ENCODE measurements at places on chromosomes 5 and 9.

DNA sequence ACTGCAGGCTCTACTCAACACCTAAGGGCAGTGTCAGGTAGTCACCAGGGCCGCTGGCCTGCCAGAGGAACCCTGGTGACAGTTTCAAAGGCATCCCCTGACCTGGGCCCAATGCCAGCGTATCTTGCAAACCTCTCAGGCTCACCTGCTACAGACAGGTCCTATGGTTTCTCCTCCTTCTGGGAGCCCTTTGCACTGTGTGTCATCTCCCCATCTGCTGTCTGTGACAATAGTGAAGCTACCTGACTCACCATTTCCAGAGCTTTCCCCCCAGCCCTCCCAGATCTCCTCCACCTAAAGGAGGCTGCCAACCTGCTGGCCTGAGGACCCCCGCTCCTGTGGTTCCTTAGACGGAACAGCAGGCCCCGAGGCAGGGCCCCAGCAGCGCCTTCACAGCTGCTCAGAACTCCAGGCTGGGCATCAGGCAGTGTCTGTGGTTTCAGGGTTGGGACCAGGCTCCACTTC, 203.1 kb downstream of the FSTL4 start:
- DNase-seq, result no peak

DNA sequence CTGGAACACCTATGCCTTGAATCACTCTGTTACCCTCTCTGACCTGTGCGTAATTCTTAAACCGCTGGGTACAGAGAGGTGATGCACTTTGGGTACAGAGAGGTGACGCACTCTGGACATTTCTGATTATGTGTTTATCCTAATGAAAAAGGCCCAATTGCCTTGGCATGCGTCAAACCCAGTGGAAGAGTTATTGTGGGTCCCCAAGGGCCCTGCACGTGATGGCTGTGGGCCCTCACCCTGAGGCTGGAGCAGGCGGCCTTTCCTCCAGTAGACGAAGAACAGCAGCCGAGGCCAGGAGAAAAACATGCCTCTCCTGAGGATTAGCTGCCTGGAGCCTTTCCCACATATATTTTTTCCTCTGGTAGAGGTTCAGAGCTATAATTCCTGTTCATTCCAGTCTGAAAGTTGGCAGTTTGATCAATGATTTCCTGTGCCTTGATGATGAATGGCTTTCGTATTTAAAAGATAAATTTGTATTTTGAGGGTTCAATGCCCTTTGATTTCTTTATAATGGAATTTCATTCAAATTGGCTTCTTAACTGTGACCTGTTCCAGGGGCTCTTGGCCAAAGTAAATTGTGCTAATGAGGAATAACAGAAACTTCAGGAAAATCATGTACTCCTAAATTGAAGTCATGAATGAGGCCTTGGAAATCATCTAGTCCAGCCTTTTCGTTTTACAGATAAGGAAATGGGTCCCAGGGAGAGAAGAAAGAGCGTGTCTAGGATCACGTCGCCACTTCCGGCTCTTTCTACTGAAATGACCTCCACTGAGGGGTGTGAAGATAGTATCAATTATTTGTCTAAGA, 22.8 kb downstream of the ACER2 start:
- no peak for DNase-seq

GRCh38 chr9:19965336-19965735, 176.5 kb upstream of the SLC24A2 start:
- no peak for DNase-seq

DNA sequence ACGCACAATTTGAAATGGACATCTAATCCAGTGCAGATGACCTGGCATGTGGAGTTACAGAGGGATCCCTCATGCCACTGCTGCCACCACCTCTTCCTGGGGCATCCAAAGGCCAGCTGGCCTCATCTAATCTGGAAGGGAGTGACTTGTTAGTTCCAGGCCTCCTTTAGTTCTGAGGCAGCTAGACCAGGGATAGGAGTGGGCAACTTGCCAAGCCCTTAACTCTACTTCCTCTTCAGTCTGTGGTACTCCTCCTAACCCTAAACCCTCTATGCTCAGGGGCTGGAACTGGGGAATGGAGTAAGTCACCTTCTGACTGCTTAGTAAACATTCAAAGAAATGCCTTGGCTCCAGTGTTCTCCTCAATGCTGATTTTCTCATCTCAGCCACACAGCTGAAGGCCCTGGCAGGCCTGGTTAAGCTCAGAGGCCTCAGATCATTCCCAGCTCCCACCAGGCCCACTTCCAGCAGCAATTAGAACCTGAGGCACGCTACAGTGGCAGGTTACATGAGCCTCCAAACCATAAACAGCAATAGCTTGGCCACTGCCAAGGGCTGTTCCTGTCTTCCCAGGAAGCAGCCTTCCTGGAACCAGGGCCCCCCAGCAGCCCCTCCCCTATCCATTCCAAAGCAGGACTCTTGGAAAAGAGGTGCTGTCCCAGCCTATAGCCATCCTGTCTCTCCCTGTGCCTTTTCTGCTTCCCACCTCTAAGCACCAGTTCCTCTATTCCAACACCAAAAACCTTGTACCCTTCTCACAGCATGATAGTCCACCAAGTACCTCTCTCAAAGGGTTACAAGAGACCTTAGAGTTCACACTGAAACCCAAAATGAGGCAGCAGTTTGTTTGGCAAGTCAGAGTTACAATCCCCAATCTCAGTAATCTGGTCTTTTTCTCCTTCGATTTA, 2.0 kb downstream of the EIF4EBP3 start:
- no peak for DNase-seq

GRCh38 chr9:91332546-91333231, 29.0 kb downstream of the AUH start:
- DNase-seq, result no peak

GRCh38 chr9:115649991-115650472, 503.6 kb upstream of the PAPPA start:
- peak; percentile 8 for DNase-seq

- DNase-seq, result no peak
Measured at GRCh38 chr9:68844157-68844556, 139.1 kb downstream of the PIP5K1B start.

GRCh38 chr5:31671339-31671741, 32.4 kb downstream of the PDZD2 start:
- peak; percentile 29 for DNase-seq

GRCh38 chr5:137609127-137609526, 110.0 kb upstream of the SPOCK1 start:
- DNase-seq, result no peak

GRCh38 chr5:66841264-66841663, 245.1 kb downstream of the MAST4 start:
- DNase-seq, result no peak

DNA sequence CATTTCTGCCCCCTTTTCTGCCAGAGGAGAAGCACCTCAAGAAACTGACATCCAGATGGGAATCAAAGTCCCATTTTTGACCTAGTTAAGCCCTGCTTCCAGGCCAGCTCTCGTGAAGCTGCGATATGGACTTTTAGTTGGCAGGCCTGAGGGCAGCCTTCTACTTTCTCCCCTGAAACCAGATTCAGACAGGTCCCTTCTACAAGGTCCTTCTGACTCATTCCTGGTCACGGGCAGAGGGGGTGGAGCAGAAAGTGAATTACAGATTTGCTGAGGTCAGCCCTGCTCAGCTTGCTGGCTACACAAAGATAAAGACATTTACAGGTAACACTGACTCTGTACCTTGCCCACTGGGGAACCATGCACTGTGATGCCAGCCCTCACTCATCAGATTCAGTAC, 52.8 kb upstream of the TUT7 start:
- no peak for DNase-seq

GRCh38 chr5:40871177-40871576, 30.0 kb downstream of the CARD6 start:
- DNase-seq, result no peak

GRCh38 chr9:77977210-77977611, 54.4 kb downstream of the GNAQ start:
- peak; percentile 72 for DNase-seq

- DNase-seq, result no peak
Measured at GRCh38 chr9:119500072-119500771, 131.0 kb upstream of the BRINP1 start.

DNA sequence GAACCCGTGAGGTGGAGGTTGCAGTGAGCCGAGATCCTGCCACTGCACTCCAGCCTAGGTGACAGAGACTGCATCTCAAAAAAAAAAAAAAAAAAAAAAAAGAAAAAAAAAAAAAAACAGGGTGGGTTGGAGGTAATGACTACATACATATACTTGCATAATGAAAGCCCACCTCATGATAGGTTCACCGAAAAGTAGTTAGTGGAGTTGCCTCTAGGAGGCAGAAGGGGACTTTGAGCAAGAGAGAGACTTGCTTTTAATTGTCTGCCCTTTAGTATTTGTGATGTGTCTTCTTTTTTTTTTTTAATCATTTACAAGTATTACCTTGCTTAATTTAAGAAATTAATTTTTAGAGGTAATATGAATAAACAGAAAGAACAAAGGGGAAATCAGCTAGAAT, 99.8 kb downstream of the PPARGC1B start:
- no peak for DNase-seq

DNA sequence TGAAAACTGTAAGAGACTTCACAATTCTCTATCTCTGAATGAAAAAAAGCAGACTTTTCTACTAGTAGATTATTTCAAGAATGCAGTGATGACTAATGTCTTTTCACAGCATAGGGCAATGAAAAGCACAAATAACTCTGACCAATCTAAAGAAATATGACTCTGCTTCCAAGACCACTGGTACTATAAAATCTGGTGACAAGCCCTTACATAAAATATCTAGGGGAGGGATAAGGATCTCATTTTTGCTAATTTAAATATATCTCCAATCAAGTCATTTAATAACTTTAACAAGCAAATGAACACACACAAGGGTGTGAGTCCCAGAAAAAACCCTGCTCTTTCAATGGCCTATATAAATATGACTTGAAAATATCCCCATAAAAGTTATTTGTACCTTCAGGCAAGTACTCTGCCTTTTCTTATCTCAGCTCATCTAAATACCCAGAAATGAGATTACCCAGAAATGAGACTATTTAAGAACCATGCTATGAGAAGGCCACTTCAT, 105.2 kb downstream of the GNAQ start:
- DNase-seq, result no peak

GRCh38 chr5:33994845-33995244, 10.4 kb upstream of the SLC45A2 start:
- DNase-seq, result no peak

DNA sequence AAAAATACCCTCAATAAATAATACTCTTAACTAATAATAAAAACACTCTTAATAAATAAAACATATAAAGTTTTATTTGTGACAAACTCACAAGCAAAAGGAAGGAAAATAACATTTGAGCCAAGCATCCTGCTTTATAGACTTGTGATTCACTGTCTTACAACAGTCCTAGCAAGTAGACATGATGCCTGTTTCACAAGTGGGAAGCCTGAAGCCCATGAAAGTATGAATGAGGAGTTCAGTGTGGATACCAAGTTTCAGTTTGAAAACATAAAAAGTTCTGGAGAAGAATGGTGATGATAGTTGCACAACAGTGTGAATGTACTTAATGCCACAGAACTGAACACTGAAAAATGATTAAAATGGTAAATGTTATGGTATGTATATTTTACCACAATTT, 10.9 kb downstream of the HABP4 start:
- no peak for DNase-seq

DNA sequence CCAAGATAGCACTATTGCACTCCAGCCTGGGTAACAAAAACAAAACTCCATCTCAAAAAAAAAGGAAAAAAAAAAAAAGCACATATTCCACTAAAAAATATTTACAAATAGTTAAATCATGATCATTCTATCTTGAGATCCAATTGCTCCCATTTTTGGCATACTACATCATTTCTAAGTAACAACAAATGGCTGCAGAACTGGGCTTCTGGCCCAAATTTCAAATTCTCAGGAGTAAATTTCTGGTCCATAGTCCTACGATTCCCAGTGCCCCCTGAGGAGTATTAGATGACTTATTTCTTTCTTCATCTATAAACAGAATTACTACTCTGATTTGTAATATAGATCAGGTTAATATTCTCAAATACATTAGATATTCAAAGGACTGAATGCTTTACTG, 62.1 kb downstream of the CEMIP2 start:
- DNase-seq, result no peak

- no peak for DNase-seq
Measured at GRCh38 chr5:141874262-141874964, 3.8 kb downstream of the PCDH1 start.

DNA sequence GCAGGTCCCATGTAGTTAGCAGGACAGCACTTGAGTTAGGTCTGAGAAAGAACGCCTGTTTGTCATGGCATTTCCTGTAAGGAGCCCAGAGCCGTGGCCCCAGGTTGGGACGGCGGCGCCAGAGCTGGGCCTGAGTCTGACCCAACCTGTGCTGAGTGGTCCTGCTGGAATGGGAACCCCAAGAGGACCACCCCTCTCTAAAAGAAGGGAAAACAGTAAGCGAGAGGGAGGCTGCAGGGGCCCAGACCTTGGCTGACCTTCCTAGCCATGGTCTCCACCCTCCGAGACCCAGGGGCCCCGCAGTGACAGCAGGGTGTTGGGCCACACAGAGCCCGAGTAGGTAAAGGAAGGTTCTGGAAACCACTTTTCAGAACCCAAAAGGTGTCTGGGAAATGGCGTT, 1.8 kb upstream of the LRRC14B start:
- no peak for DNase-seq

- DNase-seq, result no peak
Measured at GRCh38 chr5:34412736-34413135, 243.4 kb upstream of the RAI14 start.

- DNase-seq, result no peak
Measured at GRCh38 chr5:82728926-82729702, 348.1 kb downstream of the TMEM167A start.

DNA sequence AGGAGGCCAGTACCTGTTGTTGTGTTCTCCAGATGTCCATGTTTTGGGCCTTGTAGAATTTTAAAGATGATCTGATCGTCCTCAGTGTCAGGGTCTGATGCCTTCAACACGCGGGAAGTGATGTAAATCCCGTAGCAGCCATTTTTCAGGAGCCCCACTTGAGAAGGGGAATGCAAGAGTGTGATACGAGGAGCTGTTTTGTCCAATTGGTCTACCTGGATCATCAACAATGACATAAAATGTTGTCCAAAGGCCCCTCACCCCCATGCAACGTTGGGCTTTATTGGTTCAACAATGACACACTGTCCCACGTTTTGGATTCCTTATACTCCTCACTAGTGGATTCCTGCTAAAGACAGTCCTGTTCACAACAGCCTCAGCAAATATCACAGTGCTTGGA, 48.1 kb upstream of the CER1 start:
- no peak for DNase-seq

- DNase-seq, result no peak
Measured at GRCh38 chr5:176418251-176418650, 1.9 kb upstream of the CLTB start.

DNA sequence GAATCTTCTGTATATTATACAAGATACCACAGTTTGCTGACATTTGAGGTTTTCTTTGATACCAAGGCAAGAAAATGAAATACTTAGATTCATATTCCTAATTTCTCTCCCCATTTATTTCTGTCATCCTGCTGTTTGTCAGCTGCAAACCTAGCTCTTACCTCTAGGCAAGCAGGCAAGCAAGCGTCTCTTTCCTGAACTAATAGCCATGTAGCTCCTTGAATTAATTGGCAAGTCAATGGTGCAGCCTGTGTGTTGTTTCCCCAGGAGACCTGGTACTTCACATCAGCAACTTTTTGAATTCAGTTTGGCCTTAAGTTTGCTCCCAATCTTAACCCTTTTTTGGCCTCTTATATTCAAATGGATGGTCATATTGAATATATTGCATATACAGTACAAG, 573.6 kb upstream of the ARRDC3 start:
- no peak for DNase-seq

GRCh38 chr5:59317023-59317773, 576.3 kb downstream of the PDE4D start:
- no peak for DNase-seq
